ENCODE measurements at places on chromosomes 3 and 15. TPM values are rescaled to one million over a fixed set of nuclear protein-coding genes. Genes with fewer than 3 reads are reported as not detected.

Gene CNTN4
- total RNA-seq, result not detected

Gene ADPRH
- total RNA-seq, result 2.9 TPM

Gene CLDN11
- not detected for total RNA-seq

Gene KBTBD13
- 0.02 TPM for total RNA-seq

Gene LIPH
- 7.2 TPM for total RNA-seq

Gene TRPM7
- total RNA-seq, result 27.6 TPM

Gene SLTM
- 80.6 TPM for total RNA-seq

Gene MKRN2
- 23.8 TPM for total RNA-seq

Gene MESP1
- total RNA-seq, result 7.2 TPM

Gene OR5K2
- not detected for total RNA-seq

Gene CYP1A1
- total RNA-seq, result 3.1 TPM

Gene FSIP1
- total RNA-seq, result 0.51 TPM

Gene PSTPIP1
- not detected for total RNA-seq

Gene PRICKLE2
- 2.6 TPM for total RNA-seq

Gene ITPKA
- total RNA-seq, result 1.4 TPM

Gene MASP1
- 0.06 TPM for total RNA-seq

Gene TERC
- total RNA-seq, result 0.93 TPM

Gene MUC20
- 0.59 TPM for total RNA-seq

Gene VEPH1
- total RNA-seq, result 0.07 TPM

Gene TAMM41
- total RNA-seq, result 28.8 TPM

Gene TMCO5A
- total RNA-seq, result not detected

Gene FES
- total RNA-seq, result 0.71 TPM

Gene CRYGS
- 0.57 TPM for total RNA-seq

Gene ZMYND10
- total RNA-seq, result 1.2 TPM

Gene CAPN3
- total RNA-seq, result 0.21 TPM

Gene NPAP1
- not detected for total RNA-seq

Gene PRTG
- 12.5 TPM for total RNA-seq

Gene ERICH6
- 0.07 TPM for total RNA-seq

Gene C15orf62
- total RNA-seq, result not detected

Gene LSAMP
- 0.10 TPM for total RNA-seq

Gene ILDR1
- not detected for total RNA-seq

Gene CASR
- not detected for total RNA-seq

Gene POLQ
- 7.5 TPM for total RNA-seq

Gene CFAP161
- total RNA-seq, result not detected

Gene GPR62
- total RNA-seq, result not detected

Gene ATP8B4
- total RNA-seq, result 1.6 TPM

Gene PAQR9
- total RNA-seq, result 4.0 TPM

Gene CEP19
- total RNA-seq, result 2.2 TPM

Gene PLIN1
- 0.06 TPM for total RNA-seq

Gene UCN2
- total RNA-seq, result 14.2 TPM

Gene P2RY14
- not detected for total RNA-seq

Gene RBP2
- total RNA-seq, result not detected

Gene DLEC1
- total RNA-seq, result 0.07 TPM

Gene GOLGA6A
- total RNA-seq, result not detected

Gene CXCR6
- not detected for total RNA-seq

Gene FURIN
- 47.3 TPM for total RNA-seq

Gene TLR9
- total RNA-seq, result not detected

Gene FRMD4B
- total RNA-seq, result 1.4 TPM

Gene IL5RA
- total RNA-seq, result not detected

Gene ABHD2
- 93.8 TPM for total RNA-seq

Gene SLC49A4
- total RNA-seq, result 9.7 TPM

Gene PLXNA1
- total RNA-seq, result 27.0 TPM

Gene SERPINI2
- total RNA-seq, result not detected

Gene ZBTB38
- total RNA-seq, result 70.2 TPM

Gene FBXL22
- 0.30 TPM for total RNA-seq

Data from A549 treated with DMSO at 1 μM for 4 hours (cell line).